ENCODE measurements at places on chromosomes 1 and 21.

- ATAC-seq = no peak
Observed at GRCh38 chr1:197303463-197303862, 35.4 kb downstream of the CRB1 start.

- ATAC-seq = no peak
Observed at GRCh38 chr1:46444466-46444865, 45.2 kb upstream of the DMBX1 start.

- no peak for ATAC-seq
Observed at GRCh38 chr21:39153842-39154241, 29.4 kb downstream of the PSMG1 start.

DNA sequence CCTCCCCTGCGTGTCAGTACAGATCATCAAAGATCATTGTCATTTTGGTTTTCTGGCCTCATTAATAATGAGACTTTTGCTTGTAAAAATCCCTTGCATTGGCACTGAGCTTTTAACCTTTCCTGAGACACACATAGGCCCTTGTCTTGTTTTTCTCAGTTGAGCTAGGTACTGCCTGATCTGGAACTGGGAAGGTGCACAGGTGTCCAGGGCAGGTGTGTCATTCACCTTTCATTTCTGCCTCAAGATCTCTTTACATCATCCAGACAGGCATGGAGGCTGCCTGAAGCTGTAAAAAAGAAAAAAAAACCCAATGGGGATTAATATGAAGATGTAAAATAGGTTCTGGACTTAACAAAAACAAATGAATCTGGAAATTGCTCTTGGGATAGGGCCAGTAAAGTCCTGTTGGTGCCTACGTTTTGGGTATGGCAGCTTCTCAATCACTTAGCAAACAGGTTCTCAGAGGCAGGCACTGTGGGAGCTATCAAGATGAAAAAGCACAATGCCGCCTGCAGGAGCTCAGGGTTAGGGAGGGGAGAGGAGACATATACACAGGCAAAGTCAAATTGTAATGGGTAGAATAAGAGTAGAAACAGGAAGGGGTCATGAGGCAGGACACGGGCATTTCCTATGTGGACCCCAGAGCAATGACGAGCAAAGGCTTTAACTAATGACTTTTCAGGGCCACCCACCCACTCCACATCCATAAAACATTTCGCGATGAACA is 1.0 kb upstream of the KCNC4 start:
- no peak for ATAC-seq

DNA sequence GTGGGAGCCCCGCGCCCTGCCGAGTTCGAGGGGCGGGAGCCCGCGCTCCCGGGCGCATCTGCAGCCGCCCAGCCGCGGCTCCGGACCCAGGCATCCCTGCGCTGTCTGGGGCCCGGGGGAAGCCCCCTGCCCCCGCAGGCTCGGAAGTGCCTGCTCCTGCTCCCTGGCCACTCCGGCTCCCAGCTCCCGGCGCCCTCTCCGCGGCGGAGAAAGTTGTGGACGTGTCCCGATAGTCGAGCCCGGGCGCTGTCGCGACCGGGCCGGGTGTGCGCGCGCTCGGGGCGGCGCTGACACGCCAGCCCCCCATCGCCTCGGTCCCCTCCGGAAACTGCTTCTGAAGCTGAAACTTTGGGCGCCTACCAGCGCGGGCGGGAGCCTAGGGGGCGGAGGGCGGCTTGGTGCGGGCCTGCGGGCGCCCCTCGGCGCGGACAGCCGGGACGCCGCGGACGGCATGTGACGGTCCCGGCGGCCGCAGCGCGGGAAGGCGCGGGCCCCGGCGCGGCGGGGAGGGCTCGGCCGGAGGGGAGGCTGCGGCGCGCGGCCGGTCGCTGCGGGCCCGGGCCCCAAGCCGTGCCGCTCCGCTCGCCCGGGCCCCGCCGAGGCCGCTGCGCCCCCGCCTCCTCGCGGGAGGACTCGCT is 515 bp downstream of the MAN1C1 start:
- ATAC-seq = no peak

GRCh38 chr1:113947388-113948107 is 18.4 kb downstream of the HIPK1 start:
- ATAC-seq = no peak

DNA sequence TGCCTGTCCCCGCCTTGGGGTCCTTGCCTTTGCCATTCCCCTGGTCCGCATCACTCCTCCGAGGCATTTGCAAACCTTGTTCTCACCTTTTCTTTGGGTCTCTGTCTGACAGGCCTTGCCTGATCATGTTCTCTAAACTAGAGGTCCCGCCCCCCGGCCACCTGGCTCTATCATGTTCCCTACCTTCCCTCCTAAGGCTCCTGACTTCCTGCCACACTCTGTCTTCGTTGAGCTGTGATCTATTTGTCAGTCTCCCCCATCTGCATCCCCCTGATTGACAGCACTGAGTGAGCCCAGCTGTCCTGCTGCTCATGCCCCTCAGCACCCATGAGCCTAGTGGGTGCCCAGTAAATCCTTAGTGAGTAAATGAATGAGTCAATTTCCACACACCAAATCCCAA is 22.8 kb downstream of the ERG start:
- ATAC-seq = no peak

GRCh38 chr1:172269644-172270043 is 150.8 kb upstream of the C1orf105 start:
- peak; percentile 66 for ATAC-seq

DNA sequence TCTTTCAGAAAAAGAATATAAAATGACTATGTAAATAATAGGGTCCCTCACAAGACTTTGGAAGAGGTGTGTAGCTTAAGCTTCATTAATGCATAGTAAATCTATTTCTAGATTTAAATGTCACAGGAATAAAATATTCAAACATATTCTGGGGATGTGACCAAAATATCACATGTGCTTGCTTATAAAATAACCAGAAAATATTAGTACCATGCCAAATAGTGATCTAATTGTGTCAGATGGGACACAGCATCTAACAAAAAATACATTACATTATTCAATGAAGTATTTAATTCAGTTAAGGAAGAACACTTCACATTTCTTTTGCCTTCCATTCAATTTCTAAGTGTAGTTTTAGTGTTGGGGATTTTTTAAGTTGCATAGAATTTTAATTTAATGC is 179.5 kb downstream of the LRRC40 start:
- no peak for ATAC-seq

- no peak for ATAC-seq
Observed at GRCh38 chr1:59195151-59195550, 101.7 kb upstream of the FGGY start.

DNA sequence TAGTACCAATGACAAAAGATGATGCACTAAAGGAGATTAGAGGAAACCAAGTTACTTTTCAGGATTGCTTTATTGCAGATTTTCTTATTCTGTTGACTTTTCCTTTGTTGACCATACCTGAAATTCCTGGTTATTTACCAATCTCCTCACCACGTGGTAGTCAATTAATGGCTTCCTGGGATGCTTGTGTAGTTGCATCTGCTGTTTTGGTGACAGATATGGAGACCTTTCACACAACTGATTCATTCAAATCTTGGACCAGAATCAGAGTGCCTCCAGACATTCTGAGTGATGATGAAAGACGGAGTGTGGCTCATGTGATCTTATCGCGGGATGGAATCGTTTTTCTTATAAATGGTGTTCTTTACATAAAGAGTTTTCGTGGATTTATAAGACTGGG is 91.3 kb downstream of the CATSPERE start:
- ATAC-seq = no peak

DNA sequence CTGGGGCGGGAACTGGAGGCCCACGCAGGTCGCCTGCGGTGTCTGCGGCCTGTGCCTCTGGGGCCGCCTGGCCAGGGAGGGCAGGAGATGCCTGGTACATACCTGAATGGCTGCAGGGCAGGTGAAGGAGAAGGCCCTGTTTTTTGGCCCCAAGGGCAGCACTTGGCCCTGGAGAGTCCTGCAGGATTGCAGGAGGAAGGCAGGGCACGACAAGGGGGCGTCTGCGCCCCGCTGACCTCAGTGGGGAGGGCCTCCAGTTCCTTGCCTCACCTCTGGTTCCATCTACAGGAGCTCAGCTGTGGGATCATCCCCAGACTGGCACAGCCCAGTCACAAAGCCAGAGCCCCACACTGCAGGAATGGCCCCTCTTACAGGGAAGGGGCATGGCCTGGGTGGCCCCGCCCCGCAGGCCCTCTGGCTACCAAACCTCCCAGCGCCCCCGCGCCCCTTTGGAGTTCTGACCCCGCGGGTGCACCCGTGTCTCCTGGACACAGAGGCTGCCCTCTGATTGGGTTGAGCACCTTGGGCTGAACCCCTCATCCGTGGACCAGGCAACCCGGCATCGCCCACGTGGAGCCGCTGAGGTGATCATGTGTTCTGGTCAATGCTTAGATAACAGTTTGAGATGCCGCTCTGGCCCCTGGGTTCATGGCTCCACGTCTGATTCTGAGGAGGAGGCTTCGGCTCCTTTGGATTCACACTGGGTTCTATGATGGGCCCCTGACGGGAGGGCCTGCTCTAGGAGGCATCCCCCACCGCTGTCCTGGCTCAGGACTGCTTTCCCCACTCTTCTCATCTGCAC is 1.3 kb upstream of the PEX10 start:
- no peak for ATAC-seq

DNA sequence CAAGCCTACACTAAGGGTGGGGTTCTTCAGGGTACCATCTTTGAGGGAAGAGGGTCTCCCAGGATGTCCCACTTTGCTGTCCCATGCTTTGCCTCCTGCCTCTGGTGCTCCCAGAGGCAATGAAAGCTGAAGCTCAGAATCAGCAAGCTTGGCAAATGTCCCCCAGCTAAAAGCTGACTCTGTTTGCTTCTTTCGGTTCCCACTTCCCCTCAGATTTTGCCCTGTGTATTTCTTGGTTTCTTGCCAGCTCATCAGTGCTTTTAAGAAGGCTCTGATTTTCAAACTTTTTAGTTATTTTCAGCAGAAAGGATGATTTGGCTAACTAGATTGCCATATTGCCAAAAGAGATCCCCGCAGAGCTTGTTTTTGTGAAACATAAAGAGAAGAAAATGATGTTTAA is 33.1 kb upstream of the COG2 start:
- no peak for ATAC-seq

- ATAC-seq = no peak
Observed at GRCh38 chr1:17913326-17914115, 158.4 kb downstream of the ACTL8 start.

DNA sequence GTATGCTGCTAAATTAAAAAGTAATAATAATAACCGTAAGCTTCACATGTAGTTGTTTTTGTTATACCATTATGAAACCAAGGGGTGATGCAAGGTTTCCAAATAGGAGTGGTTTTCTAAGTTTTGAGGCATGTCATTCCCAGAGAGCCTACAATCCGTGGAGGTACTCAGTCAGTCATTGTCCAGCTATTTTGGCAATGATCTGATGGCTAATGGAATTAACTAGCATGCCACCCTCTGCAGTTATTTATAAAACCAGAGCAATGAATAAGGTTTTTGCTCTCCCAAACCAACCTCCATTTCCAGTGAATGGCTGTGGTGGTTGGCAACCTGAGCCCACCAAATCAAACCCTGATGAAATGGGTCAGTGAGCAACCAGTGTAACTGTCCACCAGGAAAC is 106.4 kb downstream of the TBX15 start:
- ATAC-seq = no peak

DNA sequence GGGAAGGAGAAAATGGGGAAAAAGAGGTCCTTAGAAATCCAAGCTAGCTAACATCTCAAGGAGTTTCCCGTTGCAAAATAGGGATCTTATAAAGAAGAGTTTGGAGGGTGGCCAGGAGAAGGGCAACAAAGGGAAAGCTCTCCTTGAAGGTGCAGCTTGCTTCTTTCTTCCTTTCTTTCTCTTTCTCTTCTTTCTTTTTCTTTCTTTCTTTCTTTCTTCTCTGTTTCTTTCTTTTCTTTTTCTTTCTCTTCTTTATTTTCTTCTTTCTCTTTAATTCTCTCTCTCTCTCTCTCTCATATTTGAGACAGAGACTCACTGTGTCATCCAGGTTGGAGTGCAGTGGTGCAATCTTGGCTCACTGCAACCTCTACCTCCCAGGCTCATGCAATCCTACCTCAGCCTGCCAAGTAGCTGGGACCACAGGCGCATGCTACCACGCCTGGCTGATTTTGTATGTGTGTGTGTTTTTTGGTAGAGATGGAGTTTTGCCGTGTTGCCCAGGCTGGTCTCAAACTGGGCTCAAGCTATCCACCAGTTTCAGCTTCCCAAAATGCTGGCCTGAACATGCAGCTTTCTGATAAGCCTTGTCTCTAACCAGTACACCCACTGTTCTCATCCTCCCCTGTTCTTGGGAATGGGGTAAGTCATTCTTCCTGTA is 44.4 kb downstream of the RNF11 start:
- ATAC-seq = no peak

DNA sequence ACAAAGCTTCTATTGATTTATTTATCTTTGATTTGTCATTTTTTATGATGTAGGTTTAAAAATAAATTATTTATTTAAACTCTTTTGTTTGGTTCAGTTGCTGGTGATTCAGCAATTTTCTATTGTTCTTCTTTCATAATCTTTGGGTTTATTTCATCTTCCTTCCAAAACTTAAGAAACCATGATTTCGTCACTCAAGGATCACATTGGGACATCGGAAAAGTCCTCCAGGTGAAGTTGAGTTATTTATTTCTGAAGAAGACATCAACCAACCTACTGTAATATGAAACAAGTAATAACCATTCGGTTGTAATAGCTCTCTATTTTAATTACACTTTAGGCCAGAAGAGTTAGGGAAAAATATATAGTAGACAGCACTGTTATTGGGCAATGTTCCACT is 23.0 kb upstream of the WLS start:
- ATAC-seq = no peak

DNA sequence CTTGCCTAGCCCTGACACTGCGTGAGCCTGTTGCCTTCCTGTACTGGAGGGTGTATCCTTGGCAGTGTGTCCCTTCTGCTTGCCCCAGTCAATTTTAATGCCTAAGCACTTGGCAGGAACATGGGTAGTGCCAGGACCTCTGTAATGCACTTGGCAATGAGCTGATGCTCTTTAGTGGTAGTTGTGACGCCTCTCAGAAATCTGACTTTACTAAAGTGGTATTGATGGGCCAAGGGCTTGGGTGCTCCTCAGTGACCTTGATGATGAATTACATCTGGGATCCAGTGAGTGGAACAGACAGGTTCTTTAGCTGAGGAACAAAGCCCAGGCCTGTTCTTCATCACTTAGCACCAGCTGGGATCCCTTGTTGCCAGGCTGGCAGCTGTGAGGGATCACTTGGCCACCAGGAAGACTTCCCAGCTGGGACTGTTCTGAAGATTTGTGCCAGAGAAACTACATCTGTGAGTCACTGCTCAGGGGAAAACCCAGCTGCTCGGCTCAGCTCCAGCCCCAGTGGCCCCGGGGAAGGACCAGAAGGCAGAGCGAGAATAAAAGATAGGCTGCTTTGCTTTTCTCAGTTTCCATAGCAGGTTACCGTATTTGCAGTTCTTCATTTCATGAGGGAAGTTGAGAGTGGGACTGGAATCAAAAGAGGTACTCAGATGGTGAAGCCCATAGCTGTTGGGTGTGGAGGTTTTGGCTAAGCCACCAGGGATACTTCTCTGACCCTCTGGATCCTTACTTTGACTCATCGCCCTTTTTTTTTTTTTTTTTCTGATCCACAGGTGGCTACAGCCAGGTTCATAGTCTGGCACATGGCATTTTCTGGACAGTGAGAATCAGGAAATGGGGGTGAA is 28.5 kb upstream of the KCNA2 start:
- ATAC-seq = peak; percentile 97

DNA sequence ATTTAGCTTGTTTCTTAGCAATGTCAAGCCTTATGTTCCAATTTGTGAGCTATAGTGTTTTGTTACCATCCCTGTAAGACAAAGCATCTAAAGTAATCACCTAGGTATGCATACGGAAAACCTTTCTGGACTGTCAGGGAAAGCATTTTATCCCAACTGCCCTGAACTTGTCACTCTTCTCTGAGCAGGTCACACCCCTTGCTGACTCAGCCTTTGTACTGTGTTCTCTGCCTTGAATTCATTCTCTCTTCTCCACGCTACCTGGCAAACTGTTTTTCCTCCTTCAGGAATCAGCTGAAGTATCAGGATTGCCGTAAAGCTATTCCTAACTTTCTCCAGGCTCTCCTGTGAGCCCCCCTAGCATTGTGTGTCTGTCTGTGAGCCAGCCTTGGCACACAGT is 54.2 kb downstream of the PBX1 start:
- peak; percentile 48 for ATAC-seq

Data from motor neuron (in vitro differentiated cells).